Activated B cell treated with CpG ODN at 0.5 μM for 24 hours (primary cell): ENCODE measurements at places on chromosomes 16 and 17. TPM values are rescaled to one million over a fixed set of nuclear protein-coding genes. Genes with fewer than 3 reads are reported as not detected.

- H3K4me1 ChIP-seq = peaks cover 60% of the 10 kb centered on the region
- H3K4me3 ChIP-seq = peak overlapping the region; percentile 80
- no peaks in the 10 kb centered on the region for H3K27me3 ChIP-seq
- peak; percentile 74 for DNase-seq
- H3K27ac ChIP-seq = peak overlapping the region; percentile 81
Observed at GRCh38 chr16:29807426-29808218, 1.3 kb downstream of the MAZ start.

Gene MMP15
- total RNA-seq = 0.60 TPM in 1 of 2 replicates, not detected in the other

DNA sequence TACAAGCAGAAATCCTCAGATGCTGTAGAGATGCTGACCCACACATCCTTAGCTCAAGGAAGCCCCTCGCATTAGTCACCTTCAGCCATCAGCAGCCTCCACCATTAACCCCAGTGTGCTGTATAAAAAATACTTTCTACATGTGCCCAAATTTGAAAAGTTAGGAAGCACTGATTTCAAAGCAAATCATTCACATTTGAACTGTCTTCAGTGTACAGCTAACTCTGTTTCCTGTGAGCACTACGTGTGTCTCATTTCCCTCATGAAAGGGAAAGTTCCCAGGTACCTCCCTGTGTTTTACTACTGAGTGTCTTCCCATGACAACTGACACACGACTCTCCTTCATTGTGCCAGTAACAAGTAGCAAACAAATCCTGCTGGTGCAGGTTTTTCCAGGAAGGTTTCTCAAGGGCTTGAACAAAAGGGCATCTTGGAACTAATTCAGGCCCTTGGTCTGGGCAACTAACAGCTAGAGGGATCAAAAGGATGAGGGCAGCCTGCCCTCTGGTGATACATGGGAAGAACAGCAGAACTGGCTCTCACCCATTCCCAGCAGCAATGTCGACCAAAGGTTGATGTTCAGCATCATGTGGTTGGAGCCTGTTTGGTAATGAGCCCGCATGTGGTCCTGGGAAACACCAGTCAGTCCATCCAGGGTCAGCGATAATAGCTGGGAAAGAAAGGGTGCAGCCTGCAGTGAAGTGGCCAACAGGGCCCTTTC is 4.0 kb downstream of the SLC35B1 start:
- peaks cover 32% of the 10 kb centered on the region for H3K4me1 ChIP-seq
- peaks cover 72% of the 10 kb centered on the region for H3K36me3 ChIP-seq
- no peak overlapping the region for H3K27ac ChIP-seq
- no peak overlapping the region for H3K4me3 ChIP-seq
- H3K27me3 ChIP-seq = no peaks in the 10 kb centered on the region

Gene DHODH
- total RNA-seq = 12.0 and 13.0 TPM in 2 replicates

GRCh38 chr17:1961189-1961588 is 63.9 kb downstream of the RTN4RL1 start:
- no peak overlapping the region for H3K27ac ChIP-seq
- H3K27me3 ChIP-seq = peaks cover 5% of the 10 kb centered on the region
- DNase-seq = no peak
- no peaks in the 10 kb centered on the region for H3K4me1 ChIP-seq

Gene ATP2A1
- total RNA-seq = 0.71 and 1.0 TPM in 2 replicates

- peaks cover 34% of the 10 kb centered on the region for H3K4me1 ChIP-seq
- no peaks in the 10 kb centered on the region for H3K36me3 ChIP-seq
- no peak overlapping the region for H3K4me3 ChIP-seq
- no peak overlapping the region for H3K27ac ChIP-seq
- no peak for DNase-seq
Observed at GRCh38 chr16:1338855-1339675, 5.6 kb downstream of the BAIAP3 start.

DNA sequence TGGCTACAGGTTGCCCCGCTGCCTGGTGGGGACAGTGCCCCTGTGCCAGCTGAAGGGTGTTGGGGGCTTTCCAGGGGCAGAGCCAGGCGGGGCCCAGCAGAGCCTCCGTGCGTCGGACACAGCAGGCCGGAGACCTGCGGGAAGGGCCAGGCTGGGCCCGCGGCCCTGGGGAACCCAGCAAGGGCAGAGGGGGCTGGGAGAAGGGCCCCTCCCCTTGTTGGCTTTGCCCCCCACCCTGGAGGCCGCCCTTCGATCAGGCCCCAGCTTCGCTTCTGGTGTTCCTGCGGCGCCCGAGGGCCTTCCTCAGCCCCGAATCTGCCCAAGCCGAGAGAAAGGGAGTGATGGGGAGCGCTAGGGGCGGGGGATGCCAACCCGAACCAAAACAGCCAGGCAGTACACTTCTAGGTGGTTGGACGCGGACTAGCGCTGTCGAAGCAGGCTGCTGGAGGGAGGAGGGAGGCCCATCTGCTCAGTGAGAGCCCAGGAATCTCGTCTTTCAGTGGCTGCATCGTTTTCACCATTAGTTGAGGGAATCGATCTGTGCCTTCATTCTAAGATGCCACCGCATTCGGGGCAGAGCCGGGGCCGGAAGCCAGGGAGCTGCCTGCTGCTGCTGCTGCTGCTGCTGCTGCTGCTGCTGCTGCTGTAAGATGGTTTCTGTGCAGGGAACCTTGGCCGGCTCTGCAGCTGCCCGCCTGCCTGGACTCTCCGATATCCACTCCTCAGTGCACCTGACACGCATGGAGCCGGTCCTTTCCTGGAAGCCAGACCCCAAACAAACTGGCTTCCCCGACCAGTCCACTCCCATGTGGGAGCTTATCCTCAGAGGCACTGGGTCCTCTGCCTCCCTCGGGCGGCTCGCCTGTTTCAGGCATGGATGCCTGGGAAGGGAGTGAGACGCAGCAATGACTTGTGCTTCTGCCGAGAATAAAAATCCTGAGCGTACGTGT is 1.7 kb downstream of the JPH3 start:
- H3K36me3 ChIP-seq = no peaks in the 10 kb centered on the region
- peaks cover 9% of the 10 kb centered on the region for H3K4me1 ChIP-seq
- H3K27ac ChIP-seq = no peak overlapping the region

DNA sequence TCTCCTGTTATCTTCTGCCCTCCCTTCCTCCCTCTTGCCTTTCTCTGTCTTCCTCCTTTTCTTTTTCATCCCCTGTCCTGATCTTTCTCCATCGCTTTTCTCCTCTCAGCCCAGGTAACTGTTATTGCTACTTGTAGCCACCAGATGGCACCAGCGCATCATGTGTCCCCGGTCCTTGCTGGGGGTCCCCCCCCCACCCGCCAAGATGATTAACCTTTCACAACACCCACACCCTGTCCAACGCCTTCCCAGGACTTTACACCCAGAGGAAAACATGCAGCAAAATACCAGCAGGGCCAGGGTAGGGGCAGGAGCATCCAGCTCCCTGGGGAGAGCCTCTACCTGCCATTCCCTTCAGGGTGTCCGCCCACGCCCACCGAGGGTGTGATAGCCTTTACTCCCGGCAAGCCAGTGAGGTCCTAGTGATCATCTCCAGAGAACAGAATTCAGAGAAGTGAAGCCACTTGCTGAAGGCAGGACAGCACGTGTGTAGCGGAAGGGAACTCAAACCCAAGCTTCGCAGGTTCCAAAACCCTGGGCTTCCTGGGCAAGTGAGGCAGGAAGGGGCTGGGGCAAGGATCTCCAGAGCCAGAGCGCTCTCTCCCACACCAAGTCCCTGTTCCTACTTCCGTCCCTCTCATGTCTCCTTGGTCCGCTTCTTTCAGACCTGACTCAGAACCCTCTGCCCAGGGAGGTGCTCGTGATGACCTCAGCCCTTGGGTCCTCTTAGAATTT is 13.4 kb upstream of the TAC4 start:
- H3K4me1 ChIP-seq = no peaks in the 10 kb centered on the region
- peak; percentile 40 for DNase-seq
- no peak overlapping the region for H3K4me3 ChIP-seq
- peaks cover 30% of the 10 kb centered on the region for H3K27me3 ChIP-seq

- H3K27me3 ChIP-seq = no peaks in the 10 kb centered on the region
- H3K27ac ChIP-seq = peak overlapping the region; percentile 89
- no peaks in the 10 kb centered on the region for H3K36me3 ChIP-seq
Observed at GRCh38 chr17:59372138-59372751, 40.8 kb downstream of the YPEL2 start.

DNA sequence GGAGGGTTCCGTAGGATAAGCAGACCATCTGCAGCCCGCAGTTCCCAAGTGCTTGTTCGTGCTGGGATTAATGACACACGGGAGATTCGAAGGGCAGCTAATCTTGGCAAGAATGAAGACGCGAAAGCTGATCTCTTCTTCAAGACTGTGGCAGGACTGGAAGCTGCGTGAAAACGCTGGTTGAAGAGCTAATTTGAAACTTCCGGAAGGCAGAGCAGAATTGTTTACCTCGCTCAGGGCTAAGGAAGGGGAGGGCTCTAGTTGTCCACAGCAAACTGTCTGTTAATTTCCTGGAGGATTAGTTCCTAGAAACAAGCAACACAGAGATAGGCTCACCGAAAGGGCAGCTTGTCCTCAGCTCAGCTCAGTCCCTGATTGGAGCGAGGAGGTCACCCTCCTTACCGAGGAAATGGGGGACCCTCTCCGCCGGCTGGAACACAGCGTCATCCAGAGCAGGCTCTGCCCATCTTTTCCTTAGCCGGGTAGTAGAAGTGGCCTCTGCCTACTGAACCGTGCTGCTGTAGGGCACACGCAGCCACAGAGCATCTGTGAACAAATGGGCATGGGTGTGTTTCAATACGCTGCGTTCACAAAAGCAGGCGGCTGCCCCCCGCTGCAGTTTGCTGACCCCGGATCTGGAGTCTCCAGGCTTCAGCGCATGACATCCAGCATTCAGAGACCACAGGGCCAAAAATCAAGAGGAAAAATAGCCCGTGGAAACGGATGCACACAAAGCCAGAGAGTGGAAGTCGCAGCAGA is 16.7 kb upstream of the BAIAP2 start:
- DNase-seq = no peak
- no peaks in the 10 kb centered on the region for H3K36me3 ChIP-seq
- peak overlapping the region; percentile 82 for H3K4me3 ChIP-seq
- H3K4me1 ChIP-seq = peaks cover 14% of the 10 kb centered on the region
- H3K27ac ChIP-seq = peak overlapping the region; percentile 64

- peaks cover 22% of the 10 kb centered on the region for H3K4me1 ChIP-seq
- DNase-seq = no peak
- no peak overlapping the region for H3K27ac ChIP-seq
- H3K36me3 ChIP-seq = peaks cover 2% of the 10 kb centered on the region
Observed at GRCh38 chr17:17971431-17972125, 622 bp downstream of the TOM1L2 start.

- H3K4me3 ChIP-seq = no peak overlapping the region
- no peaks in the 10 kb centered on the region for H3K36me3 ChIP-seq
- no peak overlapping the region for H3K27ac ChIP-seq
Observed at GRCh38 chr17:5164436-5164835, 27.2 kb downstream of the ZNF594 start.

GRCh38 chr16:80812593-80812992 is 8.2 kb upstream of the CDYL2 start:
- no peak overlapping the region for H3K27ac ChIP-seq
- H3K4me1 ChIP-seq = peaks cover 2% of the 10 kb centered on the region
- H3K4me3 ChIP-seq = no peak overlapping the region
- DNase-seq = no peak
- H3K36me3 ChIP-seq = no peaks in the 10 kb centered on the region

DNA sequence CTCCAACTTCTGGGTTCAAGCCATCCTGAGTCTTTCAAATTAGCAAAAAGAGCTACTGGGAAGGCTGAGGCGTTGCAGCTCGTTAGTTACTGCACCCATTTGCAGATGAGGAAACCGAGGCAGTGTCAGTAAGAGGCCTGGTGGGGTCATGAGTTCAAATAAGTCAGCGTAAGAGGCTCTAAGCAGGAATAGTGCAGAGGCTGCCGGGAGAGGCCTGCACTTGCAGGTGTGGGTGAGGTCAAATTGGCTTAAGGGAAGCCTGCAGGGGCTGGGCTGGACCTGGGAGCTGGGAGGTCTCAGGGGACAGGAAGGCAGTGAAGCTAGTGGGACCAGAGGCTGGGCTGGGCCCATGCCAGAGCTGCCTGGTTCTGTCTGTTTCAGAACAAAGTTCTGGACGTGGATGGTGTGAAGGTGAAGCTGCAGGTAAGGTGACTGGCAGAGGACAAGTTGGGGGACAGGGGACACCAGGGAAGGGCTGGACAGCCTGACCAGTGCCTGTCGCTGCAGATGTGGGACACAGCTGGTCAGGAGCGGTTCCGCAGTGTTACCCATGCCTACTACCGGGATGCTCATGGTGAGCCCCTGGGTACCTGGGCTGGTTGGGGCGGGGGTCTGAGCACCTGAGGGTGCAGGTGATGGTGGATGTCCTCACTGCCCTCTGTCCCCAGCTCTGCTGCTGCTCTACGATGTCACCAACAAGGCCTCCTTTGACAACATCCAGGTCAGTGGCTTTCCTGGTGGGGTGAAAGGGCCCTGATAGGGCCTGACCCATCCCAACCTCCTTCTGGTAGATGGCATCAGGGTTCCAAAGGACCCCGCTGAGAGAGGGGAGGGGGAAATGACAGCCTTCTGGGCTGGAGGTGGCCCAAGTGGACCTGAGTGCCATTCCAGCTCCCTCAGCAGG is 3.0 kb downstream of the RAB26 start:
- no peak for DNase-seq
- H3K27ac ChIP-seq = peak overlapping the region; percentile 14
- H3K27me3 ChIP-seq = no peaks in the 10 kb centered on the region
- peaks cover 44% of the 10 kb centered on the region for H3K36me3 ChIP-seq
- peak overlapping the region; percentile 35 for H3K4me3 ChIP-seq

Gene BIRC5
- 0.81 and 1.0 TPM in 2 replicates for total RNA-seq

Gene CACNG3
- total RNA-seq = not detected in 2 replicates

GRCh38 chr16:22970209-22970865 is 156.4 kb downstream of the HS3ST2 start:
- no peaks in the 10 kb centered on the region for H3K4me1 ChIP-seq
- no peak overlapping the region for H3K4me3 ChIP-seq
- no peak for DNase-seq
- H3K36me3 ChIP-seq = no peaks in the 10 kb centered on the region

- H3K4me3 ChIP-seq = no peak overlapping the region
- H3K4me1 ChIP-seq = no peaks in the 10 kb centered on the region
- H3K36me3 ChIP-seq = no peaks in the 10 kb centered on the region
- no peak for DNase-seq
Observed at GRCh38 chr17:867896-868489, 85.8 kb downstream of the MRM3 start.

Gene TBC1D3I
- total RNA-seq = 1.5 and 4.4 TPM in 2 replicates

DNA sequence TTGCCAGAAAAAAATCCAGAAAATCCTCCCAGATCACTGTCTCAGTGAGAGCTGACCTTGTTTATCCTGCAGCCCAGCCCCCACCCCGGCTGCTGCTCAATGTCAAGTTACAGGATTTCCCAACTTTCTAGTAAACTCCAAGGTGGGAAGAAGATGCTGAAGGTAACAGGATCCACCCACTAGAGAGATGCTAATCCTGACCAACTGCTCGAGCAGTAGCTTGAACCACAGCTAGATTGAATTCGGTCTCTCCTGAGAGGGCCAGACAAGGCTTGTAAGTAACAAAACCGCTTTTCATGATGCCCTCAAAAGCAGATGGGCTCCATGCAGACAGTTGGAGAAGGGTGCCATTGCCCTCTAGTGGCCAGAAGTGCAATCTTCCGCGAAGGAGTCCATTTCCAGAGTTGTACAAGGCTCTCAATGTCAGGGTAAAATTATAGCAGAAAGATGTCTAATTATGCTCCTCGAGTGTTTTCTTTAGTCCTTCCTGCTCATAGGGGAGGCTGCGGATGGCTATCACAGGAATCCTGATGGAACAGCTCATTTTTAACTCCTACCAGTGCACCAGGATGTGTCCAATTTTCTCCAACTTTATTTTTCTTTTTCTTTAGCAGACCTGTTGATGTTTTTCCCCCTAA is 3.9 kb downstream of the CDH11 start:
- H3K4me1 ChIP-seq = no peaks in the 10 kb centered on the region
- H3K27me3 ChIP-seq = peaks cover 18% of the 10 kb centered on the region
- H3K27ac ChIP-seq = no peak overlapping the region
- H3K36me3 ChIP-seq = no peaks in the 10 kb centered on the region

Gene KAT2A
- 33.4 and 40.1 TPM in 2 replicates for total RNA-seq

- no peak overlapping the region for H3K4me3 ChIP-seq
- DNase-seq = no peak
- peaks cover 8% of the 10 kb centered on the region for H3K4me1 ChIP-seq
- H3K27me3 ChIP-seq = peaks cover 34% of the 10 kb centered on the region
- no peak overlapping the region for H3K27ac ChIP-seq
Observed at GRCh38 chr17:41547921-41548843, 20.1 kb upstream of the KRT19 start.

Gene SPNS3
- 1.1 and 2.5 TPM in 2 replicates for total RNA-seq

Gene OR3A3
- total RNA-seq = not detected in 2 replicates
